T-helper 17 cell (primary cell): ENCODE measurements at places on chromosomes 13 and 19.

DNA sequence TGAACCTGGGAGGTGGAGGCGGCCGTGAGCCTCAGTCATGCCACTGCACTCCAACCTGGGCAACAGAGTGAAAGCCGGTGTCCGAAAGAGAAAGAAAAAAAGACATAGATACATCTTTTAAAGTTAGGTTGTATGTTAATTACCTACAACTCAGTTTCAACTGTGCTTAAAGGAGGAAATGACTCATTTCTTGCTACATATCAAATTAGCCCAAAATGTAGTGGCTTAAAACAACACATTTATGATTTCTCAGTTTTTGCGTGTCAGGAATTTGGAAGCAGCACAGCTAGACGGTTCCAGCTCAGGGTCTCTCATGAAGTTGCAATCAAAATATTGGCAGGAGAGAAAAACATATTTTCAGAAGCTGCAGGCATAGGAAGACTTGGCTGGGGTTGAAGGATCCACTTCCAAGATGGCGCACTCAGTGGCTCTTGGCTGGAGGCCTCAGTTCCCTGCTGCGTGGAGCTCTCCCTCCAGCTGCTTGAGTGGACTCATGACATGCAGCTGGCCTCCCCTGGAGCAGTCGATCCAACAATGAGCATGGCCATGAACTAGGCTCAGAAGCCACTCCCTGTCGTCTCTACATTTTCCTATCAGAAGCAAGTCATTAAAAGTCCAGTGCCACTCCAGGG is 7.1 kb downstream of the LDLR start:
- peak; percentile 20 for DNase-seq

DNA sequence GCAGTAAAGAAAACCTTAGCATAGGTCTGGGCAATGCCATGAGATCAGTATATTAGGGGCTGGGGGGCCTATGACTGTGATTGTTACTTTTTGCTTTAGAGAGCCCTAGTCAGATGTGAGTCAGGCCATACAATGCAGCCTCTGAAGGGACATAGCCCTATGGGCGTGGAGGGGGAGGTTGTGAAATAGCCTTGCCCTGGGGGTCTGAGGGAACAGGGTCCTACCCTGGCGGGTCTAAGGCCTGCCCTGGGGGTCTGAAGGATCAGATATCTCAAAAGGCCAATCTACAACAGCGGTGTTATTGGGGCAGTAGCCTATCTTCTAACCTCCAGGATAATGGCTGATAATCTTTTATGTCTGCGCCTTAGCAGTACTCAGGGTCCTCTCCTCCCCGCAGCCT is 13.8 kb upstream of the SLC1A5 start:
- DNase-seq, result no peak

GRCh38 chr13:53198017-53198416 is 169.4 kb downstream of the OLFM4 start:
- DNase-seq, result no peak

GRCh38 chr19:14427461-14427860 is 5.6 kb upstream of the PKN1 start:
- no peak for DNase-seq

GRCh38 chr13:92950771-92951170 is 275.8 kb upstream of the GPC6 start:
- DNase-seq, result no peak
